ENCODE measurements at places on chromosomes 5 and 9.

DNA sequence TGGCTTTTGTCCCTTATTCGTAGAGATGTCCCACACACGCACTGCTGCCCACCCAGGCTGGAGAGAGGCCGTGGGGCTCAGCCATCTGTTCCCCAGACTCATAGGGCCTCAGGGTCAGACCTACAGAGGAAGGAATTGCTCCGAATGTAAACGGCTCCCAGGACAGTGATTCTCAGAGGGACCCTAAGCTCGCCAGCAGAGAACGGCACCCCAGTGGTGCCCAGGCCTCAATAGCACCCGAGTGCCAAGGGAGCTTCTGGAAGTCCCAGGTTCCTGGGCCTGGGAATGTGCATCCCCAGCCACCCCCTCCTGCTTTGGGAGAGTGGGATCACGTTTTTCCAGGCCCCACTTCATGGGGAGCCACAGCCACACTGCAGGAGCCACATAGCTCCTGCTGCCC lies 32.9 kb upstream of the CNOT6 start:
- no peak for DNase-seq

DNA sequence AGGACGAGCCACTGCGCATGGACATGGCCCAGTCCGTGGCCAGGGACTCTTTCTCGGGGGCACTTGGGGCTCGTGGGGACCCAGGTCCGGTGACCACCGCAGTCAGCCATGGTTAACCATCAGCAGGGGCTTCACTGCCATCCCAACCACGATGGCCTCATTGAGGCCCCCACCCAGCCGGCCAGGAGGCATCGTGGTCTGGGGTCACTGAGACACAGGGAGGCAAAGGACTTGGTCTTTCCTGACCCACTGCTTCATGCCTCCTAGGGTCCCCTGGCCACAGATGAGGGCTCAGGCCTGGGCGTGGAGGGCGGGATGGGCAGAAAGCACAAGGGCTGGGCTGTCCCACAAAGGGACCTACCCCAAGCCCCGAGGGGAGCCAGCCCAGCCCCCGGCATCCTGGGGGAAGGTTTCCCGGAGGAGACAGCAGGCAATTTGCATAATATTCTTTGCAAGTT lies 6.6 kb downstream of the NACC2 start:
- no peak for DNase-seq

- DNase-seq, result no peak
These were observed 13.0 kb downstream of the SLC38A9 start for GRCh38 chr5:55699041-55699688.

DNA sequence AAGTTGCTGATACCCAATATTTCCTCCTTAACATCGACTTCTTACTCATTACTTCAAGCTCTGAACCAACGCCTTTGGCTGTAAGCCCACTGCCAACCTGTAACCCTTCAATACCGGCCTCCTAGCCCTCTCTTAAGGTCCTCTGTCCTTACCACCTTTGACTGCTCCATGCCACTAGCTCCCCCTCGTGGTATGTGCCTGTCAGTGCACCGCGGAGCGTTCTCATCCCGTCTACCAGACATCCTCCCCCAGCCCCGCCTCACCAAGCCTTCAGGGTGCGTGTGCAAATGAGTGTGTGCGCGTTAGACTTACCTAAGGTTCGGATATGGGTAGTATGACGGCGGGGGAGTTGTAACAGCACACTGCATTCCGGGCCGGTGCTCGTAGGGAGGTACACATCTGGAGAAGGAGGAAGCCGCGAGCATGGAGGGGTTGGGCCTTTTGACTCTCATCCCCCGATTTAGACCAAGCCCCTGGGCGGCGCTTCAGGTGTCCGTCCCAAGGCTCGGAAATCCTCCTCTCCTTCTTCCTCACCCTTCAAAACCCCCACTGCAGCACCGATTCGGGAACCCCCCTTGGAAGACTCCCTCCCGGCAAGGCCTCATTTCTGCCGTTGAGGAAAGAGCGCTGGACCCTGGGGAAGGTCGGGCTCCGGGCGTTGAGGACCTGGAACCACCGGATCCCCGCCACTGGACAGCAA lies 2.8 kb upstream of the MYORG start:
- DNase-seq, result no peak

DNA sequence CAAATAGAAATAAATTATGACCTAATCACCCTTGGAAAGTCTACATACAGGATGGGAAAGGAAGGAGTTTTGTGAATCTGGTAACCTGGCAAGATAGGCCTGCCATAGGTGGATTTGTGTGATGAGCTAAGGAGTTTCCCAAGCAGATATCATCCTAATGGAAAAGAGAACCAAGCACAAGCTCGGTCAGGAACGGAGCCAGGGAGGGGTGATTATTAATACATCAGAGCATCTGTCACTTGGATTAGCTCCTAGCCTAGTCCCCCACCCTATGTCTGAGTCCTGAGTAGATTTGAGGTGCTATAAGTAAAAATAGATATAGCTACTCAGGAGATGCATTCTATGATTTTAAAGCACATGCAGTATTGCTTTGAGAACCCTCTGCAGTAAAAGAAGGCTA lies 57.3 kb upstream of the SMARCA2 start:
- DNase-seq, result no peak

DNA sequence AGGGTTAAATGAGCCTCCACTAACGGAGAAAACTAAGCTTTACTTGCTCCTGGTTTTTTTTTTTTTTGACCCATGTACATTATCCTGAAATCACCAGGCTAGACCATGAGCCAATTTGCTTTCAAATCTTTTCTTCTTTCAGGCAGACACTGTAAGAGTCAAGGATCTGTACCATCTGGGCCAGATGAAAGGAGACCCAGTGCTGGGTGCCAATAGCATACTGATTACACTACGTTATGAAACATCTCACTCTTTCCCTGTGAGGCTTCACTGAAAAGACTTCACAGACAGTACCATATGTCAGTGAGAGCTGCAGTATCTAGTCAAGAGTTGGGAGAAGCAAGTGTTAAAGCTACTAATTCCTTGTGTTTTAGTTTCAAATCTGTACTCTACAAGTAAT lies 161.2 kb upstream of the PTPRD start:
- no peak for DNase-seq

DNA sequence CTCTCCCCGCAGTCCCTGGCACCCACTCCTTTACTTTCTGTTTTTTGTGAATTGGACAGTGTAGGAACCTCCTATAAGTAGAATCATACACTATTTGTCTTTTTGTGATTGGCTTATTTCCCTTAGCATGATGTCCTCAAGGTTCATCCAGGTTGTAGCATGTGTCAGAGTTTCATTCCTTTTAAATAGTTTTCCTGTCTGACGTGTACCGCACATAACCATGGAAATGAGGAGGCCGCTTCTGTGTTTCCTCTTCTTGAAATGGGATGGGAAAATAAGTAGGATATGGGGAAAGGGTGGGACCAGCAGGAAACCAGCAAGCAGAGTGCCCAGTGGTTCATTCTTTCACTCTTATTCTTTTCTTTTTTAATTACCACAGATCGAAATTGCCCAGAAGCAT lies 72.6 kb upstream of the ENTREP1 start:
- DNase-seq, result no peak

- DNase-seq, result no peak
These were observed 8.1 kb upstream of the PFDN1 start for GRCh38 chr5:140311011-140311467.

DNA sequence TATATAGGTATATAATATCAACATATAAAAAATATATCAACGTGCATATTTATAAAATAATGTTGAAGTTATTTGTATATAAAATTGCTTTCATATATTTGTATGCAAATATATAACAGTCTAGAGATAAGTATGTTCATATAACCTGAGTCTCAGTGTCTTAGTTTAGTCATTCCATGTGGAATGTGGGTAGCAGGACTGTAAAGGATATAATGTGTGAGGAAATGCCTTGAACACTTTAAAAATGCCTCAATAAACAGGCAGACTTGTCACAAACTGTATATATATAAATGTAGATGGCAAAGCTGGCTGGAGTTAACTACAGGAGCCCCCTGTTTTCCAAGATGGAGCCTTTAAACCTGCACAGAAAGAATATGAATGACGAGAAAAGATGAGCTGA lies 48.4 kb downstream of the CCDC125 start:
- DNase-seq, result no peak

DNA sequence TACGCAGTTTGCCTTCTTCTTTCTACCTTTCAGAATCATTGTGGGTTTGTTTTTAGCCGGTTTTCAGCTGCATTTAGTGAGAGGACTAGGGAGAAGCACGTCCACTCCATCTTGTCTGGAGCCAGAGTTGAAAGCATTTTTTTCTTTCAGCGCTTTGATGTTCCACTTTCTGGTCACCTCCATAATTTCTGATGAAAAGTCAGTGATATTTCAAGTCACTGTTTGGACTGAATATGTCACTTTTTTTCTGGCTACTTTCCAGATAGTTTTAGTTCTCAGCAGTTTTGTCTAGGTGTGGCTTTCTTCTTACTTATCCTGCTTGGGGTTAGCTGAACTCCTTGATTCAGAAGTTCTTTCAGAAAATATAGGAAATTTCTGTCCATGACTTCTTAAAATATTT lies 123.9 kb upstream of the IER5L start:
- no peak for DNase-seq

- DNase-seq, result no peak
These were observed 1365.7 kb upstream of the C9orf72 start for GRCh38 chr9:28938981-28939380.

- DNase-seq, result no peak
These were observed 83.7 kb downstream of the C5orf15 start for GRCh38 chr5:133884569-133885311.

DNA sequence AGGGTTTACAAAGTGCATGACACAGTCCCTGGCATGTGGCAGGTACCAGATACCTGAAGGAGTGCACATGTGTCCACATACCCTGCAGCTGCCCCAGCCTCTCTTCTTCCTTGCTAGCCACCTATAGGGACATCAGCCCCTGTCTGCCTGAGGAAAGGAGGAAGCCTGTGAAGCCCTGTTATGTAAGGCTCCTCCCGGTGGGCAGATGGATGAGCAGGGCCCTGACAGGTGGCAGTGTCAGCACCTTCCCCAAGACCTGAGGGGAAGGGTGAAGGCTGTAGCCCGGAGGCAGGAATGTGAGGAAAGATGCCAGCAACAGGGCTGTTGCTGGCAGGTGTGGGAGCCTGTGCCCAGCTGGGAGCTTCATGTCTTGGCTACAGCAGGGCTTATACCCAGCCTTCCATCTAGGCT lies 21.7 kb downstream of the TCF7 start:
- no peak for DNase-seq

GRCh38 chr5:10507575-10508096 lies 56.2 kb upstream of the ANKRD33B start:
- no peak for DNase-seq

GRCh38 chr9:32550562-32551275 lies 1.4 kb upstream of the SMIM27 start:
- peak; percentile 51 for DNase-seq

DNA sequence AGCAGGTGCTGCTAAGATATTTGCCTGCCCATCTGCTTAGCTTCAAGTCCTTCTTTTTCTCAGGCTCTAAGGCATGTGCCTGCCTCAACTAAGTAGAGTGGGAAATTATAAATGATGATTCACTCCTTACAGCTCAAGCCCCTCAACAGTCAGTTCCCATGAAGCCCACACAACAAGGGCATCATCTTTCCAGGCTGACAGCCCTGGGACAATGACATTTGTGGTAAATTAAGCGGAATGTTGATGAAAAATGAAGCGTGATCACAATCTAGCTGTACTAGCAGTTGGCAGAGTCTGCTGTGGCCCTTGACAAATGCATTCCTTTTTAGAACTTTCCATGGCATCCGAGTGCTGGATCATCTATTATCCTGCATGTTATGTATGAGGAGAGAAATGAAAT lies 548.6 kb downstream of the KIF4B start:
- no peak for DNase-seq

- DNase-seq, result no peak
These were observed 336.2 kb upstream of the PDE4D start for GRCh38 chr5:60229691-60230185.

DNA sequence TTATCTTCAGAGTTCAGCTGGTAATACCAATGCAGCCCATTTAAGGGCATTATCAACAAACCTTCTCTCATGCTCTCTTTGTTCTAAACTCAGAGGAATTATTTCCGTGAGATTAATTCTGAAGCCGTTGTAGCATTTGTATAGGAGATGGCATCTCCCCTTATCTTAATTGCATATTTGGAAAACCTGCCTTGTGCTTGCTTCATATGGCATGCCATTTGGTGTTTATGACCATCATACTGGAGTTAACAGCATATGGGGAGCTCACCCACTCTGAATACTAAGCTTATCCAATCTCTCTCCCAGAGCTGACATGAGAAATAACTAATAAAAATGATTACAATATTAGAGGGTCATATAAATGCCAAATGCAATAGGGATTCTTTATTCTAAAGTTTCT lies 243.2 kb downstream of the BRINP1 start:
- DNase-seq, result no peak

DNA sequence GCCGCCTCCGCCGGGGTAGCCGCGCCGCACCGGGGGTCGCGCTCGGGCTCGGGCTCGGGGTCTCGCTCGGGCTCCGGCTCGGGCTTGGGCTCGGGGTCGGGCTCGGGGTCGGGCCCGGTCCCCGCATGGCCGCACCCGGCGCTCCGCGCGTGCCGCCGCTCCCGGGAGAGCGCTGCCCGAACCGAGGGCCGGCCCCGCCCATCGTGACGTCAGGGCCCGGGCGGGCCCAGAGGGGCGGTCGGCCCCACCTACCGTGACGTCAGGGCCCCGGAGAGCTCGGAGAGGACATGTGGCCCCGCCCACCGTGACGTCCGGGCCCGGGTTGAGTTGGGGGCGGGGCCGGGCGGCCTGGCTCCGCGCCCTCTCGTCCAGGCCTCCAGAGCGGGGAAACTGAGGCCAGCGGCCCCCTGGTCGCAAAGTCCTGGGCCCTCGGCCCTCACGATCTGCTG lies at the start of gene NSMF:
Gene NSMF, minus strand, starts transcription at position 183 of the 449 bp plus-strand sequence. CDS start 232 bp downstream, outside the sequence.
- DNase-seq, result no peak

DNA sequence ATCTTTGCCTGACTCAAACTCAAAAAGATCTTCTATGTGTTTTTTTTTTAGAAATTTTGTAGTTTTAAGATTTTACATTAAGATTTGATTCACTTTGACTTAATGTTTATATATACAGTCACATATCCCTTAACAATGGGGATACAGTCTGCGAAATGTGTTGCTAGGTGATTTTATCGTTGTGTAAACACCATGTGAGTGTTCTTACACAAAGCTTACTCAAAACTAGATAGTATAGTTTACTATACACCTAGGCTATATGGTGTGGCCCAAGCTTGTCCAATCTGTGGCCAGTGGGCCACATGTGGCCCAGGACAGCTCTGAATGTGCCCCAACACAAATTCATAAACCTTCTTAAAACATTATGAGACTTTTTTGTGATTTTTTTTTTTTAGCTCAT lies 131.9 kb downstream of the CWC27 start:
- DNase-seq, result no peak

DNA sequence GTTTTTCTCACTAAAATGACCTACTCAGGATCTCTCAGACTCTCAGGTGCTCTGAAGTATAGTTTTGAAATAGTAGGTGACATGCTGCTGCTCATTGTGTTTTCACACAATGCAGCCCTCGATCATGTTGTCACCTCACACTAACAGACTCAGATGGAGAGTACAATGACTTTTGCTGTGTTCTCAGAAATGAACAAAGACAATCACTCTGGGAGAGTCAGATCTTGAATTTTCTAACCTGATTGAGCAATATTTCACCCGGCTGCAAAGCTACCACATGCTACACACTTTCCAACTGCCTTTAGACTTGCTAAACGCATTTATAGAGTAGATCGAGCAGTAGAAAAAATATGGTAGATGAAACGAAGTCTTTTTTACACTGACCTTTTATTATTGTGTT lies 113.4 kb downstream of the ST8SIA4 start:
- no peak for DNase-seq

GRCh38 chr5:53997736-53998627 lies 312.4 kb downstream of the ARL15 start:
- DNase-seq, result no peak

All from cortex of kidney (tissue), 1 donor.